ENCODE measurements at places on chromosomes 4 and X. TPM values are rescaled to one million over a fixed set of nuclear protein-coding genes. Genes with fewer than 3 reads are reported as not detected.

Gene GLRB
- not detected for total RNA-seq

Gene ZFP92
- total RNA-seq: 2.0 TPM

Gene GPRASP1
- 1.7 TPM for total RNA-seq

Gene CXCL6
- not detected for total RNA-seq

Gene PDGFC
- total RNA-seq: not detected

Gene ITIH6
- total RNA-seq: not detected

Gene SCML2
- 5.3 TPM for total RNA-seq

Gene MAGEB10
- total RNA-seq: not detected

Gene SPANXN3
- total RNA-seq: not detected

Gene CDS1
- total RNA-seq: 0.07 TPM

Gene ATP2B3
- not detected for total RNA-seq
